Activated CD8-positive, alpha-beta memory T cell treated with anti-CD3 and anti-CD28 coated beads for 1 hour (primary cell): ENCODE measurements at places on chromosomes 13 and 19.

- no peak for DNase-seq
Measured at GRCh38 chr13:112699322-112699918, 9.6 kb downstream of the ATP11A start.

GRCh38 chr19:46404055-46404752, 9.2 kb downstream of the CCDC8 start:
- DNase-seq, result no peak

- no peak for DNase-seq
Measured at GRCh38 chr13:57787058-57787791, 155.7 kb downstream of the PCDH17 start.

DNA sequence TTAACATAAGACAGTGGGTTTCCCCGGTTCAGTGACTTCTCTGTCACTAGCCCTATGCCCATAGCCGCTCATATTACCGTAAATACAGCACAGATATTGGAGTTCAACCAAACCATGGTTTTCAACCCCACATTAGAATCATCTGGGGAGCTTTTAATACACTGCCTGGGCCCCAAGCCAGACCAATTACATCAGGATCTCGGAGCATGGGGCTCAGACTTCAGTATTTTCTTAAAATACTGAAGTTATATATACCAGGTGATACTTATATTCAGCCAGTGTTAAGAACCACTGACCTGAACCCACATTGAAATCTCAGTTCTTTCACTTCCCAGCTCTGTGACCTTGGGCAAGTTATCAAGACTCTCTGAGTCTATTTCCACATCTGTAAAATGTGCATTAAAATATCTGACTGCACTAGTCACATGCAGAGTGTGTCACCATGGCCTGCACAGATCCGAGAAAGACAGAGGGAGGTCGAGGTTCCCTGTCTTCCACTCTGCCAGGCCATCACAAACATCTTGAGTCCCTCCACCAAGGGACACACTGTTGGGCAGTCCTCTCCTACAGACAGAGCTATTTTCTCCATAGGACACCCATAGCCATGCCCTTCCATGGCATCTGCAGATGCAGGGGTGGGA, 32.2 kb upstream of the IPO5 start:
- no peak for DNase-seq

DNA sequence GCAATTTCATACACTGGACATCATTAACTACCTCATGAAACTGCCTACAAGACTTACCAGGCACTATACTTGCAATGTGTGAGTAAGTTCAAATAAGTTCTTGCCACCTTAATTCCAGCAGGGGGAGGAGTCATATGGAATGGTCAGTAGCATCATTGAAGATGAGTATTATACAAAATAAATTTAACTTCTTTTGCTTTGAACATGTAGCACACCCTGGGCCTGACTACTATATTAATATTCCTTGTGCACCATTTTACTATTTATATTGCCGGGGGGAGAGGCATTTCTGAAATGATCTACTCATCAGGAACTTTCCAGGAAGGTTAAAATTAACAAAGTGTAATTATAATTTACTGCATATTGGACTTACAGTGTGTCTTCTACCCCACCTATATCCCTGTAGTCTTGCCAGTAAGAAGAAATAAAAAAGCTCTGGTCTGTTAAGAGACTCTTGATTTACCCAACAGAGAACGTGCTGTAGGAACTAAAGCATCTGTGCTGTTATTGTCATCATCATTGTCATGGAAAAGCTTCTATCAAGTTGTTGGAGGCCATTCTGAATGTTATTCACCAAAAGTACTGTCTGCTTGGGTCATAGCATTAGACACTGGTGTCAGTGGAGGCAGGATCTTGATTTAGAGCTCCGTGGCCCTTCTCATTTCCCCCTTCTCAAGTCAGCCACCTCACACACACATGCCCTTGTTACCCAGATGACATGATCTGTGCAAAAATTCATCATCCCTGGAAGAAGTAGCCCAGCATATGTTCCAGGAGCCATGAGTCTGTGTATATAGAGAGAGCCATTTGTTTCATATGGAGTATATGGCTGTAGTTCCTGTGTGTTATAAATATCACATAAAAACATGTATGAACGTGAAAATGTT, 147.1 kb downstream of the MTUS2 start:
- DNase-seq, result no peak
